ENCODE measurements at places on chromosomes 5 and 9.
A peak's percentile ranks its signal among the peaks of the same experiment; 100 is the strongest.

DNA sequence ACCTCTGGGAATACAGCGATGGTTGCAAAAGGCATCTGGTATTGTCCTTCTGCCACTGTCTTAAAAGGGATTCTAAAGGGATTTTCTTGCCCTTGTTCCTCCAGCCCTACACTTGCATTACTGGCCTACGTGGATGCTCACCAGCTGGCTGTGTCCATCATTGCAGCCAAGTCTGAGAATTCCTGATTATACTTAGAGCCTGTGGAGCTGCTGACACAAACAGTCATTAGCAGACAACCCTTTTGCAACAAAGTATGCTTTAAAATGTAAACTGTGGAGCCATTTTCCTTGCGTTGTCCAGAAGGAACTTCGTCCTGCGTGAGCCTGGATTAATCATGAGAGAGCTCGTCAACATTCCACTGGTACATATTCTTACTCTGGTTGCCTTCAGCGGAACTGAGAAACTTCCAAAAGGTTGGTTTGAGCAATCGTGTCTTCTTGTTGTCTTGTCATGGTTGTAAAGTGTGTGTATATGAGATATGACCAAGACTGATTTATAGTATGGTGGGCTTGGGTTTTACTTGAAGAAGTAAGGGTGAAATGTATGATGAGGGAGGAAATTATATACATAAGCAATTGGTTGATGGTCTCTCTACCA, at the start of gene MUSK:
Gene MUSK (plus strand): TSS at position 222 of the 598 bp plus-strand sequence. CDS start 114 bp downstream, at position 336.
- DNase-seq = no peak

DNA sequence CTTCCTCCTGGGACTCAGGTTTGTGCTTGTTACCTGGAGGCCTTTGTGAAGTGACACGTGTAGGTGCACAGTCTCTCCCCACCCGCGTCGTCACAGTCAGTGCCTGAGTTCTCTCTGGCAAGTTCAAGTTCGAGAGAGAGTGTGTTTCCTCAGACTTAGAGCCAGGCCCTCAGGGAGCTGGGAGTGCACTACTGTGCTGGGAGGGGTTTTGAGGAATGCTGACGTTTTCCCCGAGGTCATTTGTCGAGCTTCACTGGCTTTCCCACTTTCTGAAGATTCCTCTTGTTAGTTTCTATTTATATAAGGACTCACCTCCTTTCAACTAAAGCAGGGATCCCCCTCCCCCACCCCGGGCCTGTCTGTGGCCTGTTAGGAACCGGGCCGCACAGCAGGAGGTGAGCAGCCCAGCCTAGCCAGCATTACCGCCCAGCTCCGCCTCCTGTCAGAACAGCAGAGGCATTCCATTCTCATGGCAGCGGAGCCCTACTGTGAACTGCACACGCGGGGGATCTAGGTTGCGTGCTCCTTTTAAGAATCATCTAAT, 209.2 kb downstream of the DIRAS2 start:
- DNase-seq = no peak

GRCh38 chr5:59276325-59276675, 617.2 kb downstream of the PDE4D start:
- DNase-seq = no peak

DNA sequence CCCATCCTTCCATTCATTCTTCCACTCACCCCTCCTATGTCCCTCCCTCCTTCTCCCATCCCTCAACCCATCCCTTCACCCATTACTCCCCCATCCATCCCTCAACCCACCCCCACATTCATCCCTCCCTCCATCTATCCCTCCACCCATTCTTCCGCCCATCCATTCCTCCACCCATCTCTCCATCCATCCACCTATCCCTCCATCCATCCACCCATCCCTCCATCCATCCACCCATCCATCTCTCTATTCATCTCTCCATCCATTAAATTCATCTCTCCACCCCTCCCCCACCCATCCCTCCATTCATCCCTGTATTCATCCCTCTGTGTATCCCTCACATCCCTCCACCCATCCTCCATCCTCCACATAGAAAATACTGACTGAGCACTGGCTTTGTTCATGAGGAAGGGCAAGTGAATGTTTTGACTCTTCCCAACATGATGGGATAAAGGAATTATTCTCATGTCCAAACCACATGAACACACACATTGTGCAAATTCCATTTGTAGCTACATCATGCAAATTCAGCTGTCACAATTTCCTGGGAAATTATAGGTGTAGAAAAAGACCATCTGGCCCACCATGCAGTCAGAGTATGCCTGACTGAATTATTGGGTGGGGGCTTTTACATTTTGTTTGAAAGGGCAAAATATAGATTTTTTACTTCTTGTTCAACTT, 6.9 kb upstream of the VAV2 start:
- DNase-seq = no peak

DNA sequence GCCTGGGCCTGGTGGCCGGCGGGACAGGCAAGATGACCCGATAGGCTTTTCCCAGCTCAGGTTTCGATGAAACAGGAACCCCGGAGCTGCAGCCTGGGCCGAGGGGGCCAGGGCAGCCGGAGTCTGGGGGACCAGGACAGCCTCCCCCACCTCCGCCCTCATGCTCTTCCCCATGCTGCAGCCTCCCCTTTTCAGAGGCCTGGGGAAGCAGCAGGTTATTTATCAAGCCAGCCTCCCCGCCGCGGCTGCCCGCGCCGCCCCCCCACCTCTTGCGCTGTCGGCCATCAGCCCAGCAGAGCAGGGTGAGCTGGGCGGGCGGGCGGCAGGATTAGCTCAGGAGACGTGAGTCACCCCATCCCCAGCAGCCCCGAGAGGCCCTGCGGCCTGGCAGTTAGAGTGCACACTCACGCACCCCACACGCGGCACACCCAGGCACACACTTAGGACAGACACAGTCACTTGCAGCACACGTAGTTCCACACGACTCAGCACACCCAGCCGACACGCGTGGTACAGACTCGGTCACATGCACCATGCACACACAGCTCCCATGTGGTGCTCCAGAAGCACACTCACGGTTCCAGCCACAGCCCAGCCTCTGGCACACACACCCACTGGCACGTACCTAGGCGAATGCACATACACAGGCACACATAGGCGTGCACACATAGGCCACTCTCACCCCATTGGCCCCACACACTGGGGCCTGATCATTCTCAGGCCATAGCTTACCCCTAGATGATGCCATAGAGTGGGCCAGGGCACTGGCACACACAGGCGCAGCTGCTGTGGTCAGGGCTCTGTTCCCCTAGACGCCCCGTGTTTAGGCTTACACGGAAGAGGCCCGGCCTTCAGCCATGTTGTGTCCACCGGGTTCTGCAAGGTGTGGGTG, 13.0 kb downstream of the CXXC5 start:
- peak; percentile 94 for DNase-seq

DNA sequence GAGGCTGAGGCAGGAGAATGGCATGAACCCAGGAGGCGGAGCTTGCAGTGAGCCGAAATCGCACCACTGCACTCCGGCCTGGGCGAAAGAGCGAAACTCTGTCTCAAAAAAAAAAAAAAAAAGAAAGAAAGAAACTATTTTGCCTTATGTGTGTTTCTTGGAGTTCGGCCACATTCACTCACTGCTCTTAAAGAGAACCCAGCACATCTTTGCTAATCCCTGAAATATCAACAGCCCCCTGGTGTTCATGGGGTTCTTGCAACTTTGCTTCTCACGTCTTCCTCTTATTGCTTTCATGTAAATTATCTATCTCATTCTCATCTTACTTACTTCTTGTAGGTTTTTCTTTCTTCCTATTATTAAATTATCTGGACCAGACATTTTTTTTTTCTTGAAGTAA, 126.3 kb upstream of the ASTN2 start:
- DNase-seq = no peak

GRCh38 chr5:181189363-181189961, 15.5 kb downstream of the TRIM7 start:
- DNase-seq = no peak

- DNase-seq = no peak
Measured at GRCh38 chr5:142326480-142326938, 1.7 kb upstream of the SPRY4 start.

DNA sequence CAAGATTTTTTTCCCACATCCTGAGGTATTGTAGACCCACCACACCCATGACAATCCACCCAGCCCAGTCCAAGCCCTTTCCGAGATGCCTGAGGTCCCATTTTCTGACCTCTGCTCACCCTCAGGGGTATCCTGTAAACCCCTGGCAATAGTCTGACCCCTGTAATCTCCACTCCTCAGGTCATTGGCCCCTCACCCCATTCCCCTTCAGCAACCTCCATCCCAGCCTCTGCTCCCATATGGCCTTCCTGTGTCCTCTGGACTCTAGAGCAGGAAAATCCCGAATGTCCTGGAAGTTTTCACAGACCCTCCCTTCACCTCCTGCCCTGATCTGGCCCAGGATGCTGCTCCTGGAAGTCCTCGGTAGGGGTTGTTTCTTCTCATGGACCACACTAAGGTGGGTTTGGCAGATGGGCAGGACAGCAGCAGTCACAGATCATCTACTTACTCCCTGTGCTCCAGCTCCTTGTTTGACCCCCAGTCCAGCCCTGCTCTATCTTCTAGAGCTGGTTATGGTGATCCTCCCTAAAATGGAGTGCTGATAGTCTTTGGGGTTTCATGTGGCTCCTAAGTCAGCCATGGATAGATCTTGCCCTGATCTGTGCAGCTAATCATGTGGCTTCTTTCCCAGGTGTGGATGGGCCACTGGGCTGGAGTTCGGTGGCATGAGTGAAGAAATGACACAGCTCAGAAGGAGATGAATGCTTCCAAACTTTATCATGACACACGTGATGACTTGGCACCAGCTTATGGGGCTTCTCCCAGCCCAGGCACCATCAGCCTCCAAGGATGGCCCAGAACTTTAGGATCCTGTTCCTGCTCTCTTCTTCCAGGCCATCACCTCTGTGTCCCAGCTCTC, 12.0 kb upstream of the ACSL6 start:
- no peak for DNase-seq

DNA sequence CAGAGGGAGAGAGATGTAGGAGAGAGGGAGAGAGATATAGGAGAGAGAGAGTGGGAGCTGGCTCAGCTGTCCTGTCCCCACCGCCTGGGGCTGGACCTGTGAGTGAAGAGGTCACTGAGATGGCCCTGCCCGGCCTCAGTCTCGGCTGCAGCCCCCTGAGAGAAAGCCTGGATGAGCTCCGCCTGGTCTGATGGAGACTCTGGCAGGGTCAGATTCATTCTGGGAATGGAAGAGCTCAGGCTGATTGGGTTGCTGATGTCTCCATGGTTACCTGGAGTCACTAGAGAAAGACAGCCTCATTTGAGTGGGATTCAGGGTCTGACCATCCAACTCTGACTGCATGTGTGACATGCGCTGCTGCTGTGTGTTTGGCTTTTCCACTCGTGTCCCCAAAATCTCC, 27.1 kb upstream of the SEMA4D start:
- no peak for DNase-seq

DNA sequence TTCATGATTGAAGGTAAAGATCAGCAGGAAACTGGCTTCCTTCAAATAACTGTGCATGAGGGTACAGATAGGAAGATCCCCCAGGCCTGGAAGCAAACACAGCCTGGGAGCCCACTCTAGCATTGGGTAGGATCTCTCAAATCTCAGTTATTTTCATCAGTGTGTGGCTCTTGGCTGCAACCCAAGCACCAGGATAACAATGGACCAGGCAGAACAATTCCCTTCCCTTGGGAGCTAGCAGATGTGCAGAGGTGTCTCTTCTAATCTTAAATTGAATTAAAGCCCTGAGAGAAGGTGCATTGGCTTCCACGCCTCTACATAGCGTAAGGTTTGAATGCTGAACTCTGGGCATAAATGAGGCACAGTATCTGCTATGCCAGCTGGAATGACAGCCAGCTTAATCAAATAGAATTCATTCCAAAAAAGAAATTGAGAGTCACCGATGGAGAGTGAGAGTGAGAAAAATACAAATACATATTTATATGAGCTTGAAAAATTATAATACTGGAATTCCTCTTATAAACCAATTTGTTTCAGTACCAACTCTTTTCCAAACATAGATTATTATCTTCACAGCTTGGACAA, 957.3 kb downstream of the CDH12 start:
- no peak for DNase-seq

GRCh38 chr9:4242239-4242638, 57.6 kb downstream of the GLIS3 start:
- no peak for DNase-seq

- no peak for DNase-seq
Measured at GRCh38 chr9:115103746-115104477, 14.0 kb downstream of the TNC start.

DNA sequence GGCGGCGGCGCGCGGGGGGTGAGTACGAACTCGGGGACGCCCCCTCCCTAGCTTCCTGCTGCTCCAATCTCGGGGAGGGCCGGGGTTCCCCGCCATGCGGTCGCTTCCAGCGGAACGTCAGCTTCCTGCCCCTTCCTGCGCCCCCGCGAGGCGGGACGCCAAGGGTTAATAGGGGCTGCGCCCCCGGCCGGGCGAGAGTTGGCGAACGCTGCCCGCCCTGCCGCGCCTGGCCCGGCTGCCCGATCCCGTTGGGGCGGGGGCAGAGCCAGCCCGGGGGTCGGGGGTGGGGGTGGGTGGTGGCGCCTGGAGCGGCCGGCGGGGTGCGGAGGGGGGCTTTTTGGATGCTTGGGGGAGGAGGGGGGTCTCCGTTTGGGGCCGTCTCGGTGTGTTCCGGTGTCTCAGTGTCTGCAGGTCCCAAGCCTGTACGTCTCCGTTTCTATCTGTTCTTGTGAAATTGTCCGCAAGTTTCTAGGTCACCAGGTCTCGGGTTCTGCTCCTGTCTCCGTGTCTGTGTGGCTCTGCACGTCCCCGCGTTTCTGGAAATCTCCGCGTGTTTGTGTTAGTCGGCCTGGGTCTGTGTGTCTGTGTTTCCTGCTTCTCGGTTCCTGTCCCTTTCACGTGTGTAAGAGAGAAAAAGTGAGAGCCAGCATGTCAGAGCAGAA, 789 bp downstream of the COL27A1 start:
- DNase-seq = no peak

GRCh38 chr5:172985596-172985995, 2.0 kb downstream of the ATP6V0E1 start:
- DNase-seq = no peak

- no peak for DNase-seq
Measured at GRCh38 chr5:72314571-72315172, 5.4 kb downstream of the MRPS27 start.

- no peak for DNase-seq
Measured at GRCh38 chr5:122111460-122111859, 17.9 kb upstream of the ZNF474 start.

DNA sequence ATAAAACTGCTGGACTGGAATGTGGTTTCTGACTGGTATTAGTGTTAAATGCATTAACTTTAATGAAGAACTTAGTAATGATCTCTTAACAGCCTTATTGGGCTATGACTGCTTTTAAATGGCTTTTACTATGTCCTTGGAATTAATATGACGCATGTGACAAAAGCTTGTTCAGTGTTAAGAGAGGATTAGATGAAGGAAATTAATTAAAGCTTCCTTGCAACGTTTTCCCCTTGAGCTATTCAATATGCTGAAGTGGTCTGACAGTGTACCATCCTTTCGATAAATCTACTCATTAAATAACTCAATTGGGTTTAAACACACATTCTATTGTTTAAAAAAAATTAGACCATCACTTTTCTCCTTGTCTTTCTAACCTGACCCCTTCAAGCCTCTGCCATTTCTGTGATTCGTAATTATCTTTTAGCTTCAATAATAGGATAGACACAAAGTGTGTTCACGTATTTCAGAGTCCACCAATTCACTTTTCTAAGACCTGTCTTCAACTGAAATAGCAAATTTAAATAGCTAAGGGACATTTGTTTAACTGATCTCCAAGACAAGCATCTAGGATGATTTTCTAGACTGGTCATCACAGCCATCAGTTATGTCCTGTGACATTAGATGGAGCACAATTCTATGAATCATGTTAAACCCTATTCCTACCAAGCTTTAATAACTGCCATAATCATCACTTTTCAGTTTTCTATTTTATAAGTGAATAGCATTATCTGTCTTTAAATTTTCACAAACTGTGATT, 1258.0 kb upstream of the CDH9 start:
- DNase-seq = no peak
